IMR-90 (cell line): ENCODE measurements at places on chromosomes 6 and 20. TPM values are rescaled to one million over a fixed set of nuclear protein-coding genes. Genes with fewer than 3 reads are reported as not detected.

The PNLDC1 gene
- polyA plus RNA-seq = not detected in 2 replicates

The BCAS1 gene
- not detected in 2 replicates for polyA plus RNA-seq

The OR2J2 gene
- polyA plus RNA-seq = not detected in 2 replicates

The RBPJL gene
- polyA plus RNA-seq = not detected in 2 replicates

The B3GAT2 gene
- 0.02 and 0.03 TPM in 2 replicates for polyA plus RNA-seq

The NINL gene
- polyA plus RNA-seq = 10.4 and 11.2 TPM in 2 replicates

The COX4I2 gene
- not detected in 2 replicates for polyA plus RNA-seq

The KHDC1 gene
- 4.1 and 5.5 TPM in 2 replicates for polyA plus RNA-seq
